ENCODE measurements at places on chromosomes 12 and 14.
A peak's percentile ranks its signal among the peaks of the same experiment; 100 is the strongest.

- DNase-seq = peak; percentile 60
Measured at GRCh38 chr14:59630288-59630963, 53.8 kb upstream of the CCDC175 start.

DNA sequence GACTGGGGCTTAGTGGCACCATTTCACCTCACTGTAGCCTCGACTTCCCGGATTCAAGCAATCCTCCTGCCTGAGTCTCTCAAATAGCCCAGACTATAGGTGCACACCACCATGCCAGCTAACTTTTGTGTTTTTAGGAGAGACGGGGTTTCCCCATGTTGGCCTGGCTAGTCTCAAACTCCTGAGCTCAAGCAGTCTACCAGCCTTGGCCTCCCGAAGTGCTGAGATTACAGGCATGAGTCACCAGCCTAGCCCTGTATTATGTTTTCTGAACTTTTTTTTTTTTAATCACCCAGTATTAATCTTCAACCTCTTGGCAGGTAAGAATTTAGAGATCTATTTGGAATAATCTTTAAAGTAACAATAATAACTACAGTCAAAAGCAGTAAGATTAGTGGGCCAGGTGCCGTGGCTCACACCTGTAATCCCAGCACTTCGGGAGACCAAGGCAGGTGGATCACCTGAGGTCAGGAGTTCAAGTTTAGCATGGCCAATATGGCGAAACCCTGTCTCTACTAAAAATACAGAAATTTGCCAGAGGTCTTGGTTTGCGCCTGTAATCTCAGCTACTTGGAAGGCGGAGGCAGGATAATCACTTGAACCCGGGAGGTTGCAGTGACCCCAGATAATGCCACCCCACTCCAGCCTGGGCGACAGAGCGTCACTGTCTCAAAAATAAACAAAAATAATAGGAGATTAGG, 8.6 kb downstream of the NANOG start:
- DNase-seq = no peak

GRCh38 chr12:56996793-56997545, 9.4 kb downstream of the ZBTB39 start:
- no peak for DNase-seq

GRCh38 chr14:38255408-38255672, 553 bp downstream of the CLEC14A start:
- DNase-seq = no peak

Data from Ammon's horn (tissue), 1 donor.